ENCODE measurements at places on chromosomes 5 and 9. TPM values are rescaled to one million over a fixed set of nuclear protein-coding genes. Genes with fewer than 3 reads are reported as not detected.

WDR36 gene
- 33.9 TPM for total RNA-seq

ZER1 gene
- total RNA-seq = 46.6 TPM

TMEM252 gene
- total RNA-seq = not detected

MEIKIN gene
- not detected for total RNA-seq

FOXD4L3 gene
- not detected for total RNA-seq

CDO1 gene
- 3.5 TPM for total RNA-seq

LCN9 gene
- not detected for total RNA-seq

SLC23A1 gene
- total RNA-seq = 0.65 TPM

NRARP gene
- 7.1 TPM for total RNA-seq

IL3 gene
- total RNA-seq = not detected

Measured in ureter (tissue), 1 donor.